ENCODE measurements at places on chromosomes 3 and 15.

DNA sequence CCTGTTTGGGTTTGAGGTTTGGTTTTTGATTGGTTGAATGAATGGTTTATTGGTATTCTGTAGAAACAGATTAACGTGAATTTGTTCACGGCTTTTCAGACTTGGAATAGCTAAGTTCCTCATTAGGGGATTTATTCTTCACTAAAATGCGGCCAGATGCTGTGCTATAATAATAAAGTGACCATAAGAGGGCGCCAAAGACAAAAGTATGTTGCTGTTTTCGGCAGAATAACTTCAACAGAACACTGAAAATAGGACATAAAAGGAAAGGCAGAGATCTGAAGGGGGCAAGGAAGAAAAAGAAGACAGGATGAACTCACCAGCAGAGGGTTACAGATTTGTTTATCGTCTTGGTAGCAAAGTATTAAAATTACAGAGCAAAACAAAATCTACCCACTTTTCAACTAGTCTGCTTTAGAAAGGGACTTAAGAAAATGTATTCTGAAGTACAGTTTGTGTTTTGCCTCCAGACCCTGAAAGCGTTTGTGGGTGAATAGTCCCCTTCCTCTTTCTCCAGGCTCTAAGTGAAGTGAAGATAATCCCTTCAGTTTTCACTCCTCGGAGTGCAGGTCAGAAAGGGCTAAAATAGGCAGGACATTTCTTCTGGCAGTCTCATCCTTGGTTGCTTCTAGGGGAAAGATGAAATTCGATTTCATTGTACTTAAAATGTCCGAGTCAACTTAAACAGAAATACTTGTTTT, 147.6 kb downstream of the IL20RB start:
- peak; percentile 53 for DNase-seq

DNA sequence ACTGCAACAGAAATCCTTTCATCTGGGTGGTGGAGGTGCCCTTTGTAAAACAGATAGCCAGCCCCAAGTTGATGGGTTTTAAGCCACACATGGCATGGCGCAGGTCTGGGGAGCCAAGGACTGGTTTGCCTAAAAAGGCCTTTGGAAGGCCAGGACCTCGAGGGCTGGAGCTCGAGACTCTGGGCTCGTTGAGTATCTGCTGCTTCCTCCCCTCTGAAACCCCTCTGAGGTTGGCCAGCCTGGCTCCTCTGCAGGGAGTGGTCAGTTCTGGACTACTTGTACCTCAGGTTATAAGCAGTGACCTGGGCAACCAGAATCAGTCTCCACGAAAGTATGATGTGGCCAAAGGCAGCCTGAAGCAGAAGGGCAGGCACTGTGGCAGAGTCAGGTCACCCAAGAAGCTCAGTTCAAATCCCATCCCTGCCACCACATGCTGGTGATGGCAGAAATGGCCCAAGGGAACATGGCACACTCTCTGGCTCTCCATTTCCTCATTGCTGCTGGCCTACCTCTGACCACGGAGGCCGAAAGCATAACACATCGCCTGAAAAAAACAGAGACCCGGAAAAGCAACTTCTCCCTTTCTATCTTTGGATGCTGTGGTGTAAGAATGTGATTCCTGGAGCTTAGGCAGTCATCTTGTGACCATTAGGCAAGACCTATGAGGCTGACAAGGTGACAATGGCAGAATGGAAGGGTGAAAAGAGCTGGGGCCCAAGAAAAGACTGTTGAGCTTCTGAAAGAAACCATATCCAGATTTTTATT, 51.2 kb downstream of the WNT7A start:
- no peak for DNase-seq

- no peak for DNase-seq
Measured at GRCh38 chr15:62732078-62732477, 310.5 kb upstream of the TPM1 start.

GRCh38 chr3:109125902-109126301, 8.0 kb upstream of the MORC1 start:
- no peak for DNase-seq

DNA sequence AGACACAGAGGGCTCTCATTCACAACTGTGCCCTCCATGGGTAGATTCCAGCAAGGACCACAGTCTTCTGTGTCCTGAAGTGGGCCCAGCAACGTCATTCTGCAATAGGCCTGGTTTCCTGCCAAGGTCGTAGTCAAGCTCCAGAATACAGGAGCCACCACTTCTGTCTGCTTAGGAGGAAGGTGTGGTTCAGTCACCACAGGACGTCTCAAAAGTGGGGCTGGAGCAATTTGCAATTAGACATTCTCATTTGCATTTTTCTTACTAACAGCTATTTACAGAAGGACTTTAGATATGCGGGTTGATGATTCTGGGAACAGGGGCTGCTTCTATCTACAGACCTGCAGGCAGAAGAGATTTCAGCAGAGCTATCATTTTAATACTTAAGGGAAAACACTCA, 58.7 kb upstream of the MYRIP start:
- no peak for DNase-seq

- DNase-seq = peak; percentile 38
Measured at GRCh38 chr15:39474657-39475056, 106.2 kb upstream of the THBS1 start.

GRCh38 chr15:63403254-63403945, 21.8 kb upstream of the CA12 start:
- no peak for DNase-seq

GRCh38 chr3:64530434-64531049, 157.3 kb downstream of the ADAMTS9 start:
- DNase-seq = peak; percentile 56

DNA sequence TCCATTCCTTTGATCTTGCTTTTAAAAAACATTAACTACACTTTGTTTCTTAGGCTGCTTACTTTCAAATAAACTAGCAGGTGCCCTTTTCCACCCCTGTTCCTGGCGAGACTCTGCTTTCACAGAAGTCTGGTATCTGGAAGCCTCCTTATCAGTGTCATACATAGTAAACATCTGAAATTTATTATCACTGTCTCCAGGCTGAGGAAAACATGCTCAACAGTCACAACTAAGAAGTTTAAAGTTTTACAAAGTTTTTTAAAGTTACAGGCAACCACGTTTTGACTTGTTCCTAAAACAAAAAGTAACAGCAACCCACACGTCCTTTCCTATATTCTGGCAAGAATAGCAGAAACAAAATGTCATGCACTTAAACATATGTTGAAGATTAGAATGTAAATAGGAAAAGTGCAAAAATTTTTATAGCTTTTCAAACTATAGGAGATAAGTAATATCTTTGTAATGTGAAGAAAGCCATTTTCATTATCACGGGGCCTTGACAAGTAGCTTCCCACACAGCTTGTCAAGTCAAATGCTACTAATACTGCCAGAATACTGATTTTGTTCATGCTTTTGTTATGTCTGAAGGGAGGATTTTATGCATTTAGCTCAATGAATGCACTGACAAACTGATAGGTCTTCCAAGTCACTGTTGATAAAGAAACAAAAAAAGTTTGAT, 275.2 kb upstream of the KCNMB2 start:
- DNase-seq = no peak

GRCh38 chr3:184742676-184743135, 30.8 kb upstream of the MAGEF1 start:
- no peak for DNase-seq

GRCh38 chr3:48130321-48130904, 57.8 kb downstream of the CDC25A start:
- DNase-seq = peak; percentile 94

DNA sequence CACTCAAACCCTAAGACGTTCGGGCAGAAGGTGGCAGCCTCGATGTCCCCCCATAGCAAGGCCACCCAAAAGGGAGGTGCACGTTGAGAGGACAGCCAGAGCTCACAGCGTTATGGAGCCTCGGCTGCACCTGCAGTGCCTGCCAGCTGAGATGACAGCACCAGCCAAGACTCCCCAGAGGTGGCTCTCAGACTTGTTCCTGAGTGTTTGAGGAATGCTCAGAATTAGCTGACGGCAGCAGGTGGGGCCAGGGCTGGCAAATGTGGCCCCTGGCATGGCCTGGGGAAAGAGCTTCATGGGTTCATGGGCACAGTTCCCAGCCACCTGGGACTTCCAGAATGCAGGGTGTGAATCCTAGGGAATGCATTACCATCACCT, 177.8 kb downstream of the KLF13 start:
- no peak for DNase-seq
